Umbilical cord (tissue), 2 donors: ENCODE measurements at places on chromosomes 6 and 20.
A peak's percentile ranks its signal among the peaks of the same experiment; 100 is the strongest.

DNA sequence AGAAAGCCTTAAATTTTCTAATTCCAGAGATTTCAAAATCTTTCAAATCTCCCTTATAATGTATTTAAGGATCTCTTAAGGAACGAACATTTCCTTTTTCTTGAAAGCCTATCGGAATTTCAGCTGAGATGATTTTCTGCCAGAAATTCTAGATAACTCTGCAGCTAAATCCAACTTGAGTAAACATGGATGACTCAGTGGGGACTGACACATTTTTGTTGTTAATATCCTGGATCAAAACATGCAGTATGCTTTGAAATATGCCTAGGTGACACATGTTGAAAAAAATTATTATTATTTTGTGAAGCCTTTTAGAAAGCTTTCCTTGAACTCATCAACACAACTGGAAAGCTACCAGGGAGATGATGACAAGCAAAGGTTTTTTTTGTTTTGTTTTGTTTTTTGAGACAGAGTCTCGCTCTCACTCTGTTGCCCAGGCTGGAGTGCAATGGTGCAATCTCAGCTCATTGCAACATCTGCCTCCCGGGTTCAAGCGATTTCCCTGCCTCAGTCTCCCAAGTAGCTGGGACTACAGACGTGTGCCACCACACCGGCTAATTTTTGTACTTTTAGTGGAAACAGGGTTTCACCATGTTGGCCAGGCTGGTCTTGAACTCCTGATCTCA lies 140.1 kb upstream of the SNX9 start:
- peak; percentile 85 for DNase-seq

- no peak for DNase-seq
Observed at GRCh38 chr6:159680104-159680503, 12.9 kb downstream of the SOD2 start.

DNA sequence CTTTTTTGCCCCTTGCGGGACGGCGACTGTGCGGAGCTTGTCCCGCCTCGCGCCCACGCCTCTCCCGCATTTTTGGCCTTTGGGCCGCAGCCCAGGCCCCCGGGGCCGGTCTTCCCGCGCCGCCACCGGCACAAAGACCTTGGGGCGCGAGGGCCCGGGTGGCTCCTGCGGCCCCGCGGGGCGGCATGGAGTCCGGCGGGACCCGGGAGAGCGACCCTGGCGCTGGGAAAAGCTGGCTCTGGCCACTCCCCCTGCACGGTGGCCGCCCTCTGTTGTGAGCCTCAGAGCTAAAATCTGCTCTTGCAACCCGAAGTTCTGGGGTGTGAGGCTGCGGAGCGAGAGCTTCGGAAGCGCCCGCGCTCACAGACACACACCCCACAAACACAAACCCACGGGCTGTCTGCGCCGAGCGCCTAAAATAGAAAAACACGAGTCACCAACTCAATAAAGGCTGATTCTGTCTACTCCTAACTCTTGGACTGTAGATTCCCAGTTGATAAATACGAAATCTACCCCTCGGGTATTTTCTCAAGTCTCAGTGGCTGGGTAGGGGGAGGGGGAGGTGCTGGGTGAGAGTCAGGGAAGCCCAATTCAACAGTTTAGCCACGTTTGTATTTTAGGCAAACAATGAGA lies 496 bp upstream of the BEND3 start:
- DNase-seq: peak; percentile 39

DNA sequence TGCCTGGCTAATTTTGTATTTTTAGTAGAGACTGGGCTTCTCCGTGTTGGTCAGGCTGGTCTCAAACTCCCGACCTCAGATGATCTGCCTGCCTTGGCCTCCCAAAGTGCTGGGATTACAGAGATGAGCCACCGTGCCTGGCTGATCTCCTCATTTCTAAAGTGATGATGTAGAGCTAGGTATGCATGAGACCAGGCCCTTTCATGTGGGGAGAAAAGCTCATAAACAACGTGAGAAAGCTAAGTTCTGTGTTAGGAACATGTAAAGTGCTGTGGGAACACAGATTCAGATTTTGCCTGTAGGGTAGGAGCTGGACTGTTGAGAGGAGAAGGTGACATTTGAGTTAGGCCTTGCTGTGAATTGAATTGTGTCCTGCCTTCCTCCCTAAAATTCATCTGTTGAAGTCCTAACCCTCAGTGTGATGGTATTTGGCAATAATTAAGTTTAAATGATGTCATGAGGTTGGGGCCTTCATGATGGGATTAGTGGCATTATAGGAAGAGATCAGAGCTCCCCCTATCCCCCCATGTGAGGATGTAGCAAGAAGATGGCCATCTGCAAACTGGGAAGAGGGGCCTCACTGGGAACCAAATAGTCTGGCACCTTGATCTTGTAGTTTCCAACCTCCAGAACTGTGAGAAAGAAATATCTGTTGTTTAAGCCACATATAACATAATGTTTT lies 49.2 kb downstream of the SCAND1 start:
- DNase-seq: no peak

- DNase-seq: peak; percentile 69
Observed at GRCh38 chr6:43096451-43097097, 20.5 kb downstream of the PTK7 start.

GRCh38 chr20:12605751-12606150 lies 403.0 kb upstream of the SPTLC3 start:
- no peak for DNase-seq

GRCh38 chr6:85669735-85670194 lies 27.1 kb upstream of the SYNCRIP start:
- no peak for DNase-seq

DNA sequence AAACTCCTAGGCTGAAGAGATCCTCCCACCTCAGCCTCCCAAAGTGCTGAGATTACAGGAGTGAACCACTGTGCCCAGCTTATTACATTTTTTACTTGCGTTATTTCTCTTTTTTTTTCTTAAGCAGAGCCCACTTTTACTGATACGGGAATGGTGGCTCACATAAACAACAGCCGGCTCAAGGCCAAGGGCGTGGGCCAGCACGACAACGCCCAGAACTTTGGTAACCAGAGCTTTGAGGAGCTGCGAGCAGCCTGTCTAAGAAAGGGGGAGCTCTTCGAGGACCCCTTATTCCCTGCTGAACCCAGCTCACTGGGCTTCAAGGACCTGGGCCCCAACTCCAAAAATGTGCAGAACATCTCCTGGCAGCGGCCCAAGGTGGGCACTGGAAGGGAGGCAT lies 10.5 kb downstream of the CAPN11 start:
- DNase-seq: no peak

GRCh38 chr6:143064951-143065683 lies 4.4 kb downstream of the AIG1 start:
- no peak for DNase-seq

- DNase-seq: peak; percentile 35
Observed at GRCh38 chr20:20317195-20317594, 50.7 kb upstream of the INSM1 start.

GRCh38 chr6:143349530-143349929 lies 101.0 kb downstream of the ADAT2 start:
- no peak for DNase-seq

GRCh38 chr6:14031516-14031915 lies 86.1 kb upstream of the CD83 start:
- no peak for DNase-seq

DNA sequence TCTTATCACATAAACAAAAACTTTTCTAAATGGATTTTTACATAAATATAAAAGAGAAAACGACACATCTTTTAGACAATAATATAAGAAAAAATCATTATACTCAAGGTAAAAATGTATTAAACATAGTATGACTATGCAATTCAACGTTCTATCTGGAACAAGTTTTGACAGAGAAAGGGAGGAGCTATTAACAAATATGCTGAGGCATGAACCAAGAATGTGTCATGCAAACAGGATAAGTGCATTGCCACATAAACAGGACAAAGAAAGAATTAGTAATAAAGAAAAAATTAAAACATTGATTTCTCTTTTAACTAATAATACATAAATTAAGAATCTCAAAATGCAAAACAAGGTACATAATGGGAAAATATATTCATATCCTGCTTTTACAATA lies 1353.4 kb upstream of the GJE1 start:
- no peak for DNase-seq

GRCh38 chr6:118639054-118639964 lies 12.1 kb downstream of the CEP85L start:
- DNase-seq: no peak

GRCh38 chr6:139174961-139175360 lies 40.1 kb downstream of the HECA start:
- DNase-seq: no peak

GRCh38 chr6:18154507-18155149 lies at the start of gene TPMT:
TSS of gene TPMT (minus strand) at chr6:18155077. CDS start at chr6:18149127, 5,950 bp downstream.
- DNase-seq: no peak

DNA sequence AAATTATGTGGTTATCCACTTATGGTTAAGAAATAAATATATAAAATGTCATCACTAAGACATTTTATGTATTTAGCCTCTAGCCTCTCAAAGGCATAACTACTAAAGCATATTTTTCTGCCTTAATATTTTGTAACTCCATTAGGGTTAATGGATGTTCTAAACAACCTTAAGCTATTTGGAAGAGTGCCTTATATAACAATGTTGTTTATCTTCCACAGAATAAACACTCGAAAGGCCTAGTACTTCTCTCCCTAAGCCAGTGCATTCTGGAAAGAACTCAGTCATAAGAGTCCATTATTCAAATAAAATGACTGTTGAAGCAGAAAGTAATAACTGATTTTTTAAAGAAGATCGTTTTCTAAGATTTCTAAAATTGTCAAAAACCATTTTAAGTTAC lies 15.0 kb upstream of the PRIM2 start:
- DNase-seq: no peak

DNA sequence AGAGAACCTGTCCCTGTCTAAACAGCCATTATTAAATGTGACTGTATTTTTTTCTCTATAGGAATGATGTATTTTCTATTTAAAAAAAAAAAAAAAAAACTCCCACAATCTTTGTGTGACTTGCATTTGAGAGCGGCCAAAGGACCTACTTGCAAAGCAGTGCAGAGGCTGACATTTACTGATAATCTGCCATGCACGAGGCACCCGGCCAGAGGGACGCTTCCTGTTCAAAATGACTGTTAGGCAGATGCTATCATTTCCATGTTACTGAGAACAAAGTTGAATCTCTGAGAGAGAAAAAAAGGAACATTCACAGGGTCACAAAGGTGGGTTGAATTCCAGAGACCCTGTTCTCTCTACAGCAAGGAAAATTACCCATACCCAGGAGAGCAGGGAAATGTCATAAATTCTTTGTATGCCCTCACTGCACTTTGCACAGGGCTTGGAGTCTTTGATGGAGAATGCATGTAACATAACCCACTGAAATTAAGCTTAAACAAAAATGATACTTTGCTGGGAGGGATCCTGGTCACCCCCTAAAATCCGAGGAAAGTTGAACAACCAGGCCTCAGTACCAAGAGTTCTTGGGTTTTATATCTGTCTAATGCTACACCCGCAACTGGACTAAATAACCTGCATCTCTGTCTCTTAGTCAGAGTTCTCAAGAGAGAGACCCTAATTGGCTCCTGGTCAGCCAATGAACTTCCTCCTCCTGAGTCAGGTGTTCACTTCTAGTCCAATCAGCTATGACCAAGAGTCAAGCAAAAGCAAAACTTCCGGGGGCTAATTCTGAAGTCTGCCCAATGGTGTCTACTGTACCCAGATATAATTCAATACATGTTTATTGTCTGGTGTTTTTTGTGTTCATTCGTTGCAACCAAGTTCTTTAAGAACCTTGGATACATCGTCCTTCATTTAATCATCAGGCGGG lies 61.2 kb downstream of the GCLC start:
- peak; percentile 63 for DNase-seq

- DNase-seq: peak; percentile 83
Observed at GRCh38 chr20:36886859-36887751, 11.2 kb downstream of the TLDC2 start.

DNA sequence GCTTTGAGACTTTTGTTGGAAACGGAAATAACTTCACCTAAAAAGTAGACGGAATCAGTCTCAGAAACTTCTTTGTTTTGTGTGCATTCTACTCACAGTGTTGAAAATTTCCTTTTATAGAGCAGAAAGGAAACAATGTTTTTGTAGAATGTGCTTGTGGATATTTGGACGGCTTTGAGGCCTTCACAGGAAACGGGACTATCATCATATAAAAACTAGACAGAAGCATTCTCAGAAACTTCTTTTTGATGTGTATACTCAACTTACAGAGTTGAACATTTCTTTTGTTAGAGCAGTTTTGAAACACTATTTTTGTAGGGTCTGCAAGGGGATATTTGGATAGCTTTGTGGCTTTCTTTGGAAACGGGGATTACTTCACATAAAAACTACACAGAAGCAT lies 627.5 kb upstream of the ZNF337 start:
- DNase-seq: no peak

- no peak for DNase-seq
Observed at GRCh38 chr20:4439461-4439860, 282.2 kb upstream of the PRND start.

GRCh38 chr6:55756531-55757031 lies 118.8 kb downstream of the BMP5 start:
- no peak for DNase-seq

- peak; percentile 97 for DNase-seq
Observed at GRCh38 chr6:111030008-111031007, 48.5 kb downstream of the RPF2 start.

DNA sequence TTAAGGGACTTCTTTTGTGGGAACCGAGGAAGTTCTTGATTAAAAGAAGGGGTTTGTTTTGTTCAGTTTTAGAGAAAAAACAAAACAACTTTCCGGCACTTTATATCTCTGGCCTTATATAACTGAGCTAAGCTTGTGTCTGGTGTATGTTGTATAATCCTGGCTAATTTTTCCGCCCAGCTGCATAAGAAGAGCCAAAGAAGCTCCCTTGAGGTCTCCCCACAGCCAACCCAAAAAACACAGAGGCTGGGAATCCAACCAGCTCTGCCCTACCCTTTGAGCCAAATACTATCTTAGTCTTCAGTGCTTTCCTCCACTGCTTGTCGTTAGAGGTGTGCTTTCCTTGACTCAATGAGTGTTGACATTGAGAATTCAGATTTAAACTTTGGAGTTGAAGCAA lies 45.5 kb upstream of the RNF146 start:
- no peak for DNase-seq

GRCh38 chr20:56458206-56458821 lies 10.1 kb upstream of the RTF2 start:
- DNase-seq: no peak

GRCh38 chr6:115882771-115883170 lies 177.9 kb downstream of the FRK start:
- DNase-seq: no peak
